T-helper 9 cell (primary cell): ENCODE measurements at places on chromosomes 7 and 10.

DNA sequence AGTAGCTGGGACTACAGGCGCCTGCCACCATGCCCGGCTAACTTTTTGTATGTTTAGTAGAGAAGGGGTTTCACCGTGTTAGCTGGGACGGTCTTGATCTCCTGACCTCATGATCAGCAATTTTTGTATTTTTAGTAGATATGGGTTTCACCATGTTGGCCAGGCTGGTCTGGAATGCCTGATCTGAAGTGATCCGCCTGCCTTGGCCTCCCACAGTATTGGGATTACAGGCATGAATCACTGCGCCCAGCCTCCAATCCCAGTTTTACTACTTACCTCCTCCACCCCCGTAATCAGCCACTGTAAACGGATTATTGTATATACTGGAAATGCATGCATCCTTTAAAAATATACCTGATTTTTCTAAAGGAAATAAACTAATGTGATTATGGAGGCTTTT lies 35.1 kb upstream of the MTPN start:
- DNase-seq = no peak

DNA sequence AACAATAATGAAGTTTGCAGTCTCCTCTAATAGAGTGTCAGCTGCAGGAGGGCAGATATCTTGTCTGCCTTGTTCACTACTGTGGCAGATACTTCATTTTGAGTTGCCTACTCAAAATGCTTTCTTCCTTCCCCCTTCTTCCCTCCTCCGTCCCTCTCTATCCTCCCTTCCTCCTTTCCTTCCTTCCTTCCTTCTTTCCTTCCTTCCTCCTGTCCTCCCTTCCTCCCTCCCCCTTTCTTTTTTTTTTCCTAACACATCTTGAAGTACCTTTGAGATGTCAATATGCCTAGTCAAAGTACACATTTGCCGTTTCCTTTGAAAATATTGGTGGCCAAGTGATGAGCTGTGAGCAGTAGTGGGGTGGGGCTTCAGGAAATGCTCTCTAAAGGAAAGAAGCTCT lies 18.7 kb upstream of the ST7 start:
- no peak for DNase-seq

- no peak for DNase-seq
Observed at GRCh38 chr10:67667035-67667425, 29.0 kb downstream of the CTNNA3 start.

GRCh38 chr7:111138586-111138985 lies 47.7 kb downstream of the LRRN3 start:
- DNase-seq = no peak

DNA sequence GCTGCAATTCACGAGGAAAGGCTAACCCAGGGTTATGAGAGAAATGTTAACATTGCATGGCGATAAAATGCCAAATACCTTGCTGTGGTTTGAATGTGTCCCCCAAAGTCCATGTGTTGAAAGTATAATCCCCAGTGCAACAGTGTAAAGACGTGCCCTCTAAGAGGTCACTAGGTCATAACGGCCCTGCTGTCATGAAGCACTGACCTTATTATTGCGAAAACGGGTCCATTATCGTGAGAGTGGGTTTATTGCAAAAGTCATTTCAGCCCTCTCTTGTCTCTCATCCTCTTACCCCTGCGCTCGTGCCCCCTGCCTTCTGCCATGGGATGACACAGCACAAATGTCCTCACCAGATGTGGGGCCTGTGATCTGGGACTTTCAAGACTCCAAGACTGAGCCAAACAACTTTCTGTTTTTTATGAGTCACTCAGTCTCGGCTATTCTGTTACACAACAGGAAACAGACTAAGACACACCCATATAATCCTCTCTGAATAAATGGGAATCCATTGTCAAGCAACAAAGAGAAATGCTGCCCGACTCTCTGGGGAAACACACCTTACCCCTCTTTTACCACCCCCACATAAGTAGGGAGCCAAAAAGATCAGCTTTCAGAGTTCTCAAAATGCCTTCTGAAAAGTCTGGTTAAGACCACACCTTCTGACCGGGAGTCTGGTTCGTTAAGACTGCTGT lies 73.1 kb upstream of the UCN3 start:
- DNase-seq = peak; percentile 52

- no peak for DNase-seq
Observed at GRCh38 chr10:43112608-43112961, 25.7 kb upstream of the CSGALNACT2 start.

DNA sequence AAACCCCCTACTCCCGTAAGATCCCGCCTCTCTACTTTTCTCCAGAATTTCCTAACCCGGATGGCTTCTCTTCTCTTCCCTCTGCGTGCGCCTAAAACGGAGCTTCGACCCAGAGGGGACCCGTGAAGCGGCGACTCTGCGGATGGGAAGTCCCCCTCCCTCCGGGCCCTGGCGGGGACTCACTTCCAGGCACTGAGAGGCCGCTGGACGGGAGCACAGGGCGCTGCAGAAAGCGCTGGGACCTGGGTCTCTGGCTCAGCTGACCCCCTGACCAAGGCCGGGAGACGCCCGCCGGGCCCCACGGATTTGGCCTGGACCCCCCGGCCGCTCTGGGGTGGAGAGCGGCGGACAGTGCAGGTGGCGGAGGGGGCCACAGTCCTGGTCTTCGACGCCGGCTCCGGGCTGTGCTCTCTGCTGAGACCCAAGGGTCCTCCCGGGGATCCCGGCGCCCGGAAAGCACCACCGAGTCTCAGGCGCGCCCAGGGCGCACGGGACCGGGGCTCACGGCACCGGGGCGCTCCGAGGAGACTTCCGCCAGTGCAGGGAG lies 688 bp upstream of the FOXL3 start:
- no peak for DNase-seq

DNA sequence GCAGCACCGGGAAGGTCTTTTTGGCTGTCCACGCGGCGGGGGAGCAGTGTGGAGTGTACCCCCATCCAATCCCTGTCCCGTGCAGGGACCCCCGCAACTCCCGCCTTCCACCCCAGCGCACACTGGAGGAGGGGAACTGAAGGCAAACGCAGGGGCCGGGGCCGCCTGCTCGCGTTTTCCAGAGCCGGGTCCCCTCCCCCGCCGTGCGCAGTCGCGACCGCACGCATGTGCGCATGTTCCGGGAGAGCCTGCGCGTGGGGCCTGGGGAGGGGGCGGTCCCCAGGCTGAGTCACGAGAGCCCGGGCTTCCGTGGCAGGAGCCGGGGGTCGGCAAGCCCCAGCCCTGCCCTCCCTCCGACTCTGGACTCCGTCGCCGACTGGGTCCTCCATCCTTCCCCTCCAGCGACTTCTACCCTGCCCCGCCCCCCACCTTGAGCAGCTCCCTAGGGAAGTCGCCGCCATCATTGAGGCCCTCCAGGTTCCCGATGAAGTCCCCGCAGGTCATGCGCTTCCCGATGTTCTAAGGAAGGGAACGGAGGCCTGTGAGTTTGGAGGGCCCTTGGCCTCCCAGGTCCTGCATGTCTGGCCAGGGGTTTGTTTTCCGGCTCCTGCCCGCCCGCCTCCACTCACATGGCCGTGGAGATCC lies 8.0 kb downstream of the PSD start:
- no peak for DNase-seq

DNA sequence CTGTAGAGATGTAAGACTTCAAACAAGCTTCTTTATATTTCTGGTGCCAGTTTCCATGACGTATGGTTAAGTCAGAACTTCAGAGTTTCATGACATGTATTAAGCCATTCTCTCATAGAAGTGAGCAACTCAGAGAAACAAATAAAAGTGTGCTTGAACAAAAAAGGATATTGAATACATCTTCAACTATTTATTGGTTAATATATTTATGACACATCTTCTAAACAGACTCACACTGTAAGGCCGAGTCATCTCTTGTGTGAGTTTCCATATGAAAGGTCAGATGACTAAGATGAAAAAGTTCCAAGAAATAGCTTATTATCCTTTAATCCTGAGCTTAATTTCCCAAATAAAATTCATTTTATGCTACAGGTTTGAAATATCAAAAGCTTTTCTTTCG lies 105.5 kb upstream of the CSTF2T start:
- DNase-seq = no peak

GRCh38 chr7:77426052-77426404 lies 9.9 kb upstream of the GSAP start:
- DNase-seq = no peak

DNA sequence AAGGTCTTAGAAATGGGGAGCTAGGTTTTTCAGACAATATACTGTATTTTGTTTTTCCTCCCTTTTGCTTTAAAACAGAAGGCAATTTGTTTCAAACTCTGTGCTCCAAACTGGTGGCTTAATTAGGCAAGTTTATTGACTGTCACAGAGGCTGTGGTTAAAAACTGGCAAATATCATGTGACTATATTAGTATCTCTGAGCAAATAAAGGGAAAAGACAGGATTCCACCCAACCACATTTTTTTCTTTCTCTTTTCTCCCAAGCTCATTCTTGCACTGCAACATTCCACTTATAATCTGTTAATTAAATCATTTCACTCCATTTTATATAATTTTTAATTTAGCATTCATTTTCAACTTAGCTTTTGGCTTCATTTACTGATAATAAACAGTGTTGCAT lies 615.8 kb downstream of the AUTS2 start:
- no peak for DNase-seq
